ENCODE measurements at places on chromosomes 1 and 21. TPM values are rescaled to one million over a fixed set of nuclear protein-coding genes. Genes with fewer than 3 reads are reported as not detected.

GRCh38 chr1:38433084-38433722 lies 386.6 kb upstream of the POU3F1 start:
- DNase-seq: no peak

- no peak for DNase-seq
Measured at GRCh38 chr1:43521756-43522155, 8.9 kb upstream of the PTPRF start.

GRCh38 chr1:53408013-53408754 lies 51.0 kb upstream of the DMRTB1 start:
- no peak for DNase-seq

- DNase-seq: no peak
Measured at GRCh38 chr1:77742011-77742555, 17.6 kb downstream of the USP33 start.

DNA sequence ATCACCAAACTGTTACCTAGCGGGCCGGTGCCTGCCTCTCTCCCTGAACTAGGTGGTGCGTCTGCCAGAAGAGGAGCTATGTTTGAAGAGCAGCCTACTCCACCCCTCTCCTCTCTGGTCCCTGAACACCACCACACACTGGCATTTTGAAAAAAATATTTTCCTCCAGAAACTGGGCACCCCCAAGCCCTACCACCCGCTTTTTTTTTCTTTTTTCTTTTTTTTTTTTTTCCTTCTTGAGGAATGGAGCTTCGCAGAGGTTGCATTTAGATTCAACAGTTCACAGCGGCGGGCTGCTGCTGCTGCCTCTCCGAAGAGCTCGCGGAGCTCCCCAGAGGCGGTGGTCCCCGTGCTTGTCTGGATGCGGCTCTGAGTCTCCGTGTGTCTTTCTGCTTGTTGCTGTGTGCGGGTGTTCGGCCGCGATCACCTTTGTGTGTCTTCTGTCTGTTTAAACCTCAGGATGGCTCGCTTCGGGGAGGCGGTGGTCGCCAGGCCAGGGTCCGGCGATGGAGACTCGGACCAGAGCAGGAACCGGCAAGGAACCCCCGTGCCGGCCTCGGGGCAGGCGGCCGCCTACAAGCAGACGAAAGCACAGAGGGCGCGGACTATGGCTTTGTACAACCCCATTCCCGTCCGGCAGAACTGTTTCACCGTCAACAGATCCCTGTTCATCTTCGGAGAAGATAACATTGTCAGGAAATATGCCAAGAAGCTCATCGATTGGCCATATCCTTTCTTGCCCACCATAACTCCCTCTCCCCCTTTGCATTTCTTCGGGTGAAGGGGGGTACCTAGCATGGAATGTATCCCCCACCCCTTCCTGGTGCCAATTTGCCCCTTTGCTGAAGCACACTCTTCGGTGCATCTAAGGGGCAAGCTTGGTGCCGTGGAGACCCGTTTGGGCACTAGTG lies at the start of gene CACNA1E:
CACNA1E (plus strand) TSS at position 233 of the 911 bp plus-strand sequence; CDS start at position 461, 228 bp downstream.
- no peak for DNase-seq

GRCh38 chr1:59083946-59084865 lies 212.7 kb upstream of the FGGY start:
- DNase-seq: no peak

DNA sequence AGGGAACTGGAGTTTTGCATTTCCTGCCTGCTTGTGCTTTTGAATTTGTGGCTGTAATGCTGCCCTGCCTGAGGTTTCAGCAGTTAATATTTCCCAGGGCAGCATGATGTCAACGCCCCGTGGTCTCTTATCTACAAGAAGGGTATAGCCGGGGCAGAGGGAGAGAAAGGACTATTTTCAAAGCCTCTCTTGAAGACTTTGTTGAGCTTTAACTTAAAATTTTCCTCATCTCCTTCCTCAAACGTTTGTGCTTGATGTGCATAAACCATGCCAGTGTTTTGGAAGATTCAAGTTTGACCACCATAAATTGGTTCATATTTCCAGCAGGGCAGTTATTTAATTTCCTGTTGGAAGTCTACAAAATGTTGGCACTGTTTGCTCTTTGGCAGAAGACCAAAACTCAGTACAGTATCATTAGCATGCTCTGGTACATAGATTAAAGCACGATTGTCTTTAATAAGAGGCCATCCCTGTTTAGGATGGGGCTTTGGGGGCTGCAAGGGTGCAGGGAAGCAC lies 43.4 kb downstream of the ROR1 start:
- no peak for DNase-seq

DNA sequence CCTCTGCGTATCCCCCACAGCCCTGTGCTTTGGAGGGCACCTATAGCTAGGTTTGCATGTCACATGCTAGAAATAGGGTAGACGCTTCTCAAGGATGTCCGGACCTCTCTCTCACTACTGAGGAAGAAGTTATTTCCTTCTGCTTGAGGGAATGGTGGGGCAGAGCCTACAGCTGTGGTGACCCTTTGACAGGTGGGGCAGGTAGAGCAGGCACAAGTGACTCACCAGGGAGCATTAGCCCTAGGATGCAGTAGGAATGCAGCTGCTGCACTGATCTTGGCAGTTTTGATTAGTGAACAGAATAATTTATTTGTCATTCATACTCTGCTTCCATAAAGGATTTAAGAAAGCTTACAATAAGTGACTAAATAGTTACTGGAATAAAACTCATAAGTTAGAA lies 129.6 kb upstream of the HOOK1 start:
- DNase-seq: no peak

The CLK2 gene
- polyA plus RNA-seq: 37.0 TPM

The BRINP3 gene
- 10.6 TPM for polyA plus RNA-seq

The RIMS3 gene
- polyA plus RNA-seq: 8.3 TPM

The C1QB gene
- 155 TPM for polyA plus RNA-seq

All from testis (tissue), 5 donors.